ENCODE measurements at places on chromosomes 7 and 10.

DNA sequence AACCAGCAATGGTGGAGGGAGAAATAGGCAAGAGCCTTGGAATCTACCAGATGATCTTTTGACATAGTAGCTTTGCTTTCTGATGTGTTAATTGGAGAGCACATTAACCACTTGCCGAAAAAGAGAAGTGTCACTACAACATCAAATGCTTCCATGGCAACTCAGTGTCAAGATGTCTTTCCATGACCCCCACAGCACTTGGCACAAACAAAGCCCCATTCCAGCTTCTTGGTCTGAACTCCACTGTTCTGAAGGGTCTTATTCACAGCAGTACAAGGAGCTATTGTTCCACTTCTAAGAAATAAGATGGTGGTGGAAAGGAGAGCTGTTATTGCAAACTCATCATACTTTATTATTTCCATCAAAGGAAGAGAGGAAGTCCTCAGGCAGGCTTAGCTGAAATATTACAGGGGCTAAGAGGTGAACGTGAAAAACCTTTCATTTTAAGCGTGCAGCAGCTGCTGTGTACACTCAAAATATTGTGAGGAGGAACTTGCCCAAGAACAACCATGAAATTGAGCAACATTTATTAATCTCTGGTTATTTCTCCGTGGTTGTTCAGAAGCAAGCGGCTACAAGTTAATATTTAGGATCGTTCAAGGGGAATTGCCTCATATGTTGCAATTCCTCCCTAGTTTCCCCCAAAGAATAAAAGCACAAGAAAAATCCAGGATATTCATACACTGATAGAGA, 354.8 kb upstream of the CELF2 start:
- DNase-seq = no peak

DNA sequence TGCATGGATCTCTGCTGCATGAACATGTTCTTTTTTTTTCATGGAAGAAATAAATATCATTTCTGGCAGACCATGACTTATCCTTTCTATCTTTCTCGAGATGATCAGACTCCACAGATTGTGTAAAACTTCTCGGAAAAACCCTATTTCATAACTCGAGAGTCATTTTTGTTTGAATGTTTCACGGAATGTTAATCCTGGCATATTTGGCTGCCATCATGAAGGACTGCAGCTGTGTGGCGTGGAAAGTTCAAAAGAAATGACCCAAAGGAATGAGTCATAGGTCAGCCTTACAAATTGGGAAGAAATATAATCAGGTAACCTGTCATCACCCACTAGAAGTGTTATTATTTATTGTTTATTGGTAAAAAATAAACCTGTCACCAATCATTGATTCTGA, 566.8 kb downstream of the SDK1 start:
- DNase-seq = no peak

- DNase-seq = no peak
Measured at GRCh38 chr7:129644634-129645230, 33.2 kb downstream of the NRF1 start.

DNA sequence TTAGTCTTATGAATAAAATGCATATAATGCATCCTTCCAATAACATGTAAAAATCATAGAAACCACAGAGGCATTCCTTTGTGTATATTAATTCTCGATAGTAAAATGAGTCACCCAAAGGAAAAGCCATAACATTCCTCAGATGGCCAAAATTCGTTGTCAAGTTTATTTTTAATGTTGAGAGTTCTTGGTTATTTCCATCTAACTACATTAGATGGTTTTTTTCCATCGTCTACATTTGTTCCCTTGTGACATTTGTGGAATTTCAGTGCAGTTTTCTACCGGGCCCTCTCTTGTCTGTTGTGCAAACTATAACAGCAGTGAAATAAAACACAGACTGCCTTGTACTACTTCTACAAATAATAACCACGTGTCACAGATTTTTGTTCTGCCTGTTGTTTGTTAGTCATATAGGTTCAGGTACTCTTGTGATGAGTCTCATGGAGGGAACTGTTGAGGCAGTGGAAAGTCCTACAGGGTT, 54.7 kb upstream of the CCAR1 start:
- no peak for DNase-seq

- DNase-seq = no peak
Measured at GRCh38 chr10:92990615-92991014, 70.0 kb upstream of the CYP26C1 start.

- DNase-seq = no peak
Measured at GRCh38 chr7:70068531-70068930, 470.3 kb downstream of the AUTS2 start.

GRCh38 chr7:31145339-31145738, 93.2 kb downstream of the ADCYAP1R1 start:
- no peak for DNase-seq

- no peak for DNase-seq
Measured at GRCh38 chr7:139588632-139589031, 65.1 kb downstream of the CLEC2L start.

- no peak for DNase-seq
Measured at GRCh38 chr10:29440981-29441380, 152.1 kb downstream of the LYZL1 start.

Measured in hippocampal formation (tissue), 2 donors.